Tongue (tissue), 3 donors: ENCODE measurements at places on chromosomes 5 and 9. TPM values are rescaled to one million over a fixed set of nuclear protein-coding genes. Genes with fewer than 3 reads are reported as not detected.

Gene LHFPL2
- 107 TPM for total RNA-seq

Gene DMRT1
- total RNA-seq = not detected

DNA sequence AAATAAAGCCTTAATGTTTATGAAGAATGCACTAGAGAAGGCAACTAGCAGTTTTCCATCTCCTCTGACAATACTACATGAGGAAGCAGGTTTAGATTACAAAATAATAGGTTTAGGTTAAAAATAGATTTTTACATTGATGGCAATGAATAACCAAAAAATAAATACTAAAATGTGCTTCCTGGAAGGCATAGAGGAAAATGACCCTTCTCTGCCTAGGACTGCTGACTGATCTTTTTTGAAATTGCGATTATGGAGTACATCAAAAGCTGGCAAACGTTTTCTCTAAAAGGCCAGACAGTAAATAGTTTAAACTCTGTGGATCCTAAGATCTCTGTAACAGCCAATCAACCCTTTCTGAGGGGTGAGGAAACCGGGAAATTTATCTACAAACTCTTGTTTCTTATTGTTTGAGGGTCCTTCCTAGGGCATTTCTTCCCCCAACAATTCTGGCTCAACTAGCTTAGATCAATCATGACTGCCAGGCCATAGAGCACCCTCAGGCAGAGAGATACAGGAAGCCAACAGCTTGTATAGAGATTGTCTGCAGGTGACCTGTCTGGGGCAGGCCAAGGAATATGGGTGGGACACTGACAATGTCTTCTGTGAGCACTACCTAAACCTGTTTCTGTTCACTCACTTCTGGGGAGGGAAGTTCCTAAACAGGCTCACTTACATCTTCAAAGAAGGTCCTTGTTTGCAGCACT is 67.3 kb downstream of the MROH2B start:
- no peak for DNase-seq

GRCh38 chr9:138065287-138065686 is 187.7 kb downstream of the CACNA1B start:
- no peak for DNase-seq

DNA sequence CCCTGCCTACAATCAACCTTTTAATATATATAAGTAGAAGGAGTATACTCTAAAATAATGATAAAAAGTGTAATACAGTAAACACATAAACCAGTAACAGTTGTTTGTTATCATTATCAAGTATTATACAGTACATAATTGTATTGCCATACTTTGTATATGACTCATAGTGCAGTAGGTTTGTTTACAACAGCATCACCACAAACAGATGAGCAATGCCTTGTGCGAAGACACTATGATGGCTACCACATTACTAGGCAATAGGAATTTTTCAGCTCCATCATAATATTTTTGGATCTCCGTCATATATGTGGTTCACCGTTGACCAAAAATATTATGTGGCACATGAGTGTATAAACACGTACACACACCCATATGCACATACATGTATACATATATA is 69.7 kb upstream of the APC start:
- DNase-seq = no peak
